ENCODE measurements at places on chromosomes 13 and 19.
A peak's percentile ranks its signal among the peaks of the same experiment; 100 is the strongest.

- DNase-seq = peak; percentile 91
Measured at GRCh38 chr19:41225238-41226052, 6.4 kb downstream of the AXL start.

DNA sequence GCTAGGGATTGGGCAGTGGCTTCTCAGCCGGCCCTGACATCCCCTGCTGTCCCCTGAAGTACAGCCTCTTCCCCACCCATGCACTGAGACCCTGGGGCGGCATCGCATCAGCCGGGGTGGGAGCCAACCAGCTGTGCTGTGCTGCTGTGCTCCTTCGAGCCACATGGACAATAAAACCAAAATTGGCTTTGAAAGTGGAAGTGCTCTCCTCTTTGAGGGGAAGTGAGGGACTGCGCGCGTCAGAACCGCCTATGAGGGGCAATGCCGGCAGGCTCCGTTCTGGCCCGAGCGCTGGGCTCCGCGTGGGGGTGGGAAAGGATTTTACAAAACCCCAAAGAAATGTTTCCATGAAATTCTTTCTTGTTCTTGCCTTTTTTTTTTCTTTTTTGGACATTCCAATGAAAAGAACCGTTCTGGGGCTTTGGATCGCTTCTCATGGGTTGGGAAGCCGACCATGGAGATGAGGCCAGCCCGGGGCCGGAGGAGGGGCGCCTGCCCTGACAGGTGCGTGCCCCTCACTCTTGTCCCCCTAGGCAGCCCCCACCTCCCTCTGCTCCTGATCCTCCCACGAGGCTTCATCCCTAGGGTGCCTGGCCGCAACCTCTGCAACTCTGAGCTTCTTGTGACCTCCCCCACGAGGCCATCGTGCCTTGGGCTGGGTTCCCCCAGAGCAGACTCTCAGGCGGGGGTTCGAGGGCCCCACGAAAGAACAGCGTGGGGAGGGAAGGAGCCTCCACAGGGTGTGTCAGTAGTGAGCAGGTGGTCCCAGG is 22.6 kb downstream of the KLHL26 start:
- no peak for DNase-seq

- peak; percentile 84 for DNase-seq
Measured at GRCh38 chr13:84192125-84192524, 309.9 kb upstream of the SLITRK1 start.

GRCh38 chr19:1261538-1261797 is 7.7 kb upstream of the CIRBP start:
- DNase-seq = peak; percentile 39

DNA sequence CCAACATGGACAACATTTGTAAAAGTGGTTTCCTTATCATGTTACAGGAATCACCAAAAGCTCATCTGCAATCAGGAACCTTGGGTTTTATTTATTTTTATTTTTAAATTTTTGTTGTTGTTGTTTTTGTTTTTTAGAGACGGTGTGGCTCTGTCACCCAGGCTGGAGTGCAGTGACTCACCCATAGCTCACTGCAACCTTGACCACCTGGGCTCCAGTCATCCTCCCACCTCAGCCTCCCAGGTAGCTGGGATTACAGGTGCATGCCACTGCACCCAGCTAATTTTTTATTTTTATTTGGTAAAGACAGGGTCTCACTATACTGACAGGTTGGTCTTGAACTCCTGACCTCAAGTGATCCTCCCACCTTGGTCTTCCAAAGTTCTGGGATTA is 13.6 kb upstream of the SERP2 start:
- DNase-seq = no peak

GRCh38 chr19:32130332-32130731 is 215.1 kb upstream of the ZNF507 start:
- no peak for DNase-seq

DNA sequence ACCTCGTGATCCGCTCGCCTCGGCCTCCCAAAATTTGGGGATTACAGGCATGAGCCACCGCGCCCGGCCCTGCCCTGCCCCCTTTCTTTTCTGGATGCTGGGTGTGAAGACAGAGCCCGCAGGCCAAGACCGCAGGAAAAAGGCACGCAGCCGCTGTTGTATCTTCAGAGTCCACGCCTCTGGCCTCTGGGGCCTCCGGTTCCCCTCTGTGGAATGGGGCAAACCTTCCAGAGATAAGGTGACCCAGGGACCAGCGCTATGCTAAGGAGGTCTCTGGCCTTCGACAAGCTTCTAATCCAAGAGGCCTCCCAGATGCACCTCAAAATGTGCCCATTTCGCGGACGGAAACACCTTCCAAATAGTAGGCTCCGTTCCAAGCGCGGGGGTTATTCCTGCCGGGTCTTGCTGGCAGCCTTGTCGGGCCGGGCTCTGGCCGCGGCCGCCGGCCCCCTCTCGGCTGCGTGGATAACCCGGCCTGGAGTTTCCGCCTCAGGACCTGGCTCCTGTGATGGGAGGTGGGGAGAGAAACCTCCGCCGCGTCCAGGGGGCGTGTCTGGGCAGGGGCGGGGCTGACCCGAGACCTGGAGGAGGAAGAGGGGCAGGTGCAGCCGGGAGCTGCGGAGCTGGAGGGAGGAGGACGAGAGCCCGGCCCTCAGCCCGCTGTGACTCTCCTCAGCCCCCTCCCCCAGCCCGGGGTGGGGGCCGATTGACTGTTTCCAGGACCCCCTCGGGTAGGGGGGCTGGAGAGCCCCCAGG is 13.1 kb downstream of the TJP3 start:
- DNase-seq = peak; percentile 89

GRCh38 chr19:14337510-14337909 is 43.7 kb upstream of the ADGRE5 start:
- peak; percentile 14 for DNase-seq

- peak; percentile 56 for DNase-seq
Measured at GRCh38 chr13:20714563-20715329, 11.2 kb downstream of the IL17D start.

DNA sequence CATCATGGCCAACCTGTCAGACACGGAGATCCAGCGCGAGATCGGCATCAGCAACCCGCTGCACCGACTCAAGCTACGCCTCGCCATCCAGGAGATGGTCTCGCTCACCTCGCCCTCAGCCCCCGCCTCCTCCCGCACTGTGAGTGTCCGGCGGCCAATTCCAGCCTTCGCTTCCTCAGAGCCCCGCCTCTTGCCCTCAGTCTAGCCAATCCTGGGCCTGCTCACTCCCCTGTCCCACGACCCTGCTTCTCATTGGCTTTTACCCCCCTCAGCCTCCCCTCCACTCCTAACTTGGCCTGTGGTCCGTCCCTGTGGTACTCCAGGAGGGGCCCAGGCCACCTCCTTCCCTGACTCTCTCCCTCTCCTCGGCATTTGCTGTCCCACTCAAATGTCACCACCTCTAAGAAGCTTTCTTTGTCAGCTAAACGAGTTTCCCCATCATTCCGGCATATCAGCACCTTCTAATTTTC is 12.3 kb downstream of the HRC start:
- peak; percentile 98 for DNase-seq

DNA sequence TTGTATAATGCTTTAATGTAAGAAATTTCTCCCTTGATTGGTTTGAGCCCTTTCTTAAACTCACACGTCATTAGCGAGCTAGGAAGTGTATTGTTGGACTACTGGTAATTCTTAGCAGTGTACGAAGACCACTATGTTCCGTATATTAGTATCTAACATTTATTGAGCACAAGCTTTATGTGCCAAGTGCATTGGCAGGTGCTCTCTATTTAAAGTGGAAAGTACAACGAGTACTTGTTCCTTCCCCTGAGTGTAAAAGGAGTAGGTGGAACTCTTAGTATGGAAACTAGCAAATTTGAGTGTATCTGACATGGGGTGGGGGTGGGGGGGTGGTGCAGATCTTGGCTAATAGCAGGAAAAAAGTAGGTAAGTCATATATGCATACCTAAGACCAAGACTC is 594.7 kb downstream of the FGF9 start:
- DNase-seq = no peak

GRCh38 chr19:4814625-4815425 is 16.7 kb downstream of the TICAM1 start:
- DNase-seq = peak; percentile 62

DNA sequence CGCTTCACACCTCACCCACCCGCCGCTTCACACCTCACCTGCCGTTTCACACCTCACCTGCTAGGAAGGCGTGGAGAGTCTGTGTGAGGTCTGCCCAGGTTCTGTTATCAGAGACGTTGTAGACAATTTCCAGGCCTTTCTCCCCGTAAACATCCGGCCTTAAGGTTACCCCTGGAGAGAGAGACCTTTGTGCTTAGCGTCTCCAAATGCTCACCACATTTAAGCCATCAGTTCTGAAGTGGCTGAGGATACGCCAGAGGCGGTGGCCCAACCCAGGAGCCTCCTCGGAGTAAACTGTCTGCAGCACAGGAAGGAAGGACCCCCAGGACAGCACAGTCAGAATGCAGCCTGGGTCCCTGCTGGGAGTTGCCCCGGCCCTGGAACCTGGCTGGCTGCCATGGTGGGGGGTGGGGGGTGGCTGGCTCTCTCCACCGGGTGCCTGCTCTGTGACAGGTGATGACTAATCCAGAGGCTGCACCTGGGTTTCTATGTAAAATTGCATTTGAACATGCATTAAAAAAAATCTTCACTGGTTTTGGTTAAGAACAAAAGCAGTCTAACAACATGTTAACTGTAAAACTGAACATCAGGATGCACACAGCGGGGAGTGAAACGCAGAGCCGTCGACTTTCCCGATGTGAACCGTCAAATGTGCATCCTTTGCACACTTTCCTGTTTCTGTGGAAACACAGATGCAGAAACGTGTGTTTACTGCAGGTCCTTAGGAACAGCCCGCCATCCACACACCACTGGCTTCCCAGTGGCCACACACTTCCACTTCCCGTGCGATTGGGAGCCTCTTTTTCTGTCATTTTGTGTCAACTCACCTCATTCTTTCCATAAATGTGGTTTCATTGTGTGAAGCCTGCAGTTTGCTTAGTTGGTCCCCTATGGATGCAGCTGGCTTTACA is 4.5 kb downstream of the ATP4B start:
- DNase-seq = no peak

- DNase-seq = no peak
Measured at GRCh38 chr19:2547033-2547680, 71.2 kb downstream of the GADD45B start.

DNA sequence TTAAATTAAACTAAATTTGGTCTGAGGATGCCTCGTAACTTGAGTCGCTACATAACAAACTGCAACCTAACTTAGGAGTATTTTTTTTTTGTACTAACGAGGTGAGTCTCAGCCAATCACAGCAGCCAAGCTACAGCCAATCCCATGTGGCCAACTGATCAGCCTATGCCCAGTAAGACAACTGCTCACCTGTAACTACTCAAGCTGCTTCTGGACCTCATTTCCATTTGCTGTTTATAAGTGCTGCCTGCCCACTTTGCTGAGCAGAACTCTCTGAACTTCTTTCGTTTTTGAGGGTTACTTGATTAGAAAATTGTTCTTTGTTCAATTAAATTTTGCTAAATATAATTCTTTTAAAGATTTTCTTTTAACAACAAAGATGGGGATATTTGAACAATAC is 3.8 kb downstream of the CPB2 start:
- DNase-seq = no peak

GRCh38 chr19:1211494-1212234 is 6.1 kb downstream of the STK11 start:
- no peak for DNase-seq

- DNase-seq = no peak
Measured at GRCh38 chr19:28494461-28494860, 718.5 kb downstream of the UQCRFS1 start.

DNA sequence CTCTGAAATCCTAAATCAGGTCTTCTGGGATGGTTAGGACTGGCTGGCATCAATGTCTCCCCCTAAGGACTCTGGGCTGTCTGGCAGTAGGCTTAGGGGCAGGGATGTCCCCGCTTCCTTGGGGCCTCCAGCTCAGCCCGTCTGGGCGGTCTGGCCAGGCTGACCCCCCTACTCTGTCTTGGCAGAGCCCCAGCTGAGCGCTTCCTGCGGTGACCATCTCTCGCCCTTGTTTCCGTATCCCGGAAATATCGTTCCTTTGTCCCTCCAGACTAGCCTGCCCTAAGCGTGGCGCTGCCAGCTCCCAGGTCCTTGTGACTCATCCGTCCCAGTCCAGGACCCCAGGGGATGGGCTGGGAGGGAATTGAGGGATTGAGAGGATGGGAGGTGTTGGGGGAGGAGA is 11.3 kb downstream of the GTPBP3 start:
- DNase-seq = peak; percentile 57

Measured in adipocyte (in vitro differentiated cells).